ENCODE measurements at places on chromosomes 7 and 10.

GRCh38 chr10:124409696-124410095, 9.0 kb downstream of the OAT start:
- no peak for DNase-seq

GRCh38 chr10:13633689-13634088, 46.9 kb downstream of the PRPF18 start:
- no peak for DNase-seq

DNA sequence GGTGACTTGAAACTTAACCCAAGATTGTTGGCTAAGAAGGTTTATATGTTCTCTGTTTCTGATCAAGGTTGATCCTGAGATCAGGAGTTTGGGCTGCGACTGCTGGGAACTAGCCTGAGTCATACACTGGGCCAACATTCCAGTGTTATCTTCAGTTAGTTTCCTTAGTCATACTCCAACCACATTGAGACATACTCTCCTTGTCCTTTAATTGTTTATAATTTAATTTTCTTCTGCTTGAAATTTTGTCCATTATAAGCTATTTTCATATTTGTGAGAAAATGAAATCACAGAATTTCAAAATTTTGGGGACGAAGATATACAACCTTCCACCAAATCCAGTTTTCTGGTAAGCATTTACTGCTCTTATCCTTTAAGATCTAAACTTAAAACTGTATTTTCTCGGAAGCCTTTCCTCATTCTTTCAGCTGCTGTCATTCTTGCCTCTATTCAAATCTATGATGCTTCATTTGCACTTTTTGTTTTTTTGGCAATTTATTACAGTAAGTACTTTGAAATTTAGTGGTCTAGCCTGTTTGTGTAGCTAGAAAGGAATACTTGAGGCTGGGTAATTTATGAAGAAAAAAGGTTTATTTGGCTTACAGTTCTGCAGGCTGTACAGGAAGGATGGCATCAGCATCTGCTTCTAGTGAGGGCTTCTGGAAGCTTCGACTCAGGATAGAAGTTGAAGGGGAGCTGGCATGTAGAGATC, 63.4 kb upstream of the POT1 start:
- no peak for DNase-seq

DNA sequence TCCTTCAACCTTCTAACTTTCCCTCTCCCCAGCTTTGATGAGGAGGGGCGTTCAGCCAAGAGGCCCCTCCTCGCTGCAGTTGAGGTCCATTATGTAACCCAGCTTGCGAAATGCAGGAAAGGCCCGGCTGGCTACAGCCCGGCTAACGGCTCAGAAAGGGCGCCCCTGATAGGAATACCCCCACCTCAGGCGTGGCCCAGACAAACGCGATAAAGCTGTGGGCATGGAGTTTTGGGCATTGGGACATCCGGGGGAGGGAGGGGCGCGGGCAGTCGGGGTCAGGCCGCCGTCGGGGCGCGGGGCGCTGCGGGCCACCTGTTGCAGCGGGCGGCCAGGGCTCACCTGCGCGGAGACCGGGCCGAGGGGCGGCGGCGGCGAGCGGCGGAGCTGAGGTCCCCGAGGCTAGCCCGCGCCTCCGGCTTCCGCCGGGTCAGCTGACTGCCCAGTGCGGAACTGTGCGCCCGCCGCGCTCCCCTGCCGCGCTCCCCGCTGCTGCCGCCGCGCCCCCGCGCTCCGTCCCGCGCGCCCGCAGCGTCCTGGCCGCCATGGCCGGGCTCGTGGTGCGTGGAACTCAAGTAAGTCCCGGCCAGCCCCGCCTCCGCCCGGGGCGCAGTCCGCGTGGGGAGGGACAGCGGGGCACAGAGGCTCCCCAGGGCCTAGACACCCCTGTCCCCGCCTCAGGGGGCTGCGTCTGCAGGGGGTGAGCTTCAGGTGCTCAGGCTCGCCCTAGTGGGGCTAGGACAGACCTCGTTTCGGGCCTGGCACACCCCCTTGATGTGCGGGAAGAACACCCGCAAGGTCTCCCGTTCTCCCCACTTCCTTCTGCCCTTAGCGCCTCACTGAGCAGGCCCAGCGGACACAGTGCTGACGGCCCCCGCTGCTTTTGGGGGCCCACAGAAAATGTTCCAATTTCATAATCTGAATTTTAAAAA, at the start of gene LRMDA:
LRMDA (plus strand) TSS at position 445 of the 932 bp plus-strand sequence.
- DNase-seq = no peak

- DNase-seq = no peak
These were observed 144.5 kb upstream of the PTN start for GRCh38 chr7:137488038-137488437.

DNA sequence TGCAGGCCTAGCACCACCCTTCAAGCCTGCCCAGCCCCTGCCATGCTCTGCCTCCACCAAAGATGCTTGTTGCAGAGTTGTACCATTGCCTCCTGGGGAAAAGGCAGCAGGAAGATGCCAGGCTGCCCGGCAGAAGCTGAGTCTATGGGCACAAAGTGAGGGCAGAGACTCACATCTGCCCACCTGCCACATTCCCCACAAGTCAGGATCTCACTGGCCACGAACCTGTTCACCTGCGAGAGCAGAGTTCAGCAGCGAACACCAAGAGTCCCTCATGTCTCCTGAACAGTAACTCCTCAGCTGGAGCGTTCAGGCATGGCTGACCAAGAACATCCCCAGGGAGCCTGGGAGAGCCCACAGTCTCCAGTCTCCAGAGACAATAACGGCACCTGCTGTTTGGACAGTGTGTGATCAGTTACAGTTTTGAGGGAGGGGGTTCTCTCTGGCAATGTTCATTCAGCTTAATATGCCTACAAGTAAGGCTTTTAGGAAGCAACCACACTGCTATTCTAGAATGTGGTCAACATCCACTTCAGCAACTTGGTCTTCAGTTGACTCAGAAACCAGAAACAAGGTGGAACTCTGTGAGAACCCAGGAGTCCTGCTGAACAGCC, 78.5 kb downstream of the GRID1 start:
- no peak for DNase-seq

- DNase-seq = no peak
These were observed 20.2 kb downstream of the PLPP4 start for GRCh38 chr10:120477021-120477742.

DNA sequence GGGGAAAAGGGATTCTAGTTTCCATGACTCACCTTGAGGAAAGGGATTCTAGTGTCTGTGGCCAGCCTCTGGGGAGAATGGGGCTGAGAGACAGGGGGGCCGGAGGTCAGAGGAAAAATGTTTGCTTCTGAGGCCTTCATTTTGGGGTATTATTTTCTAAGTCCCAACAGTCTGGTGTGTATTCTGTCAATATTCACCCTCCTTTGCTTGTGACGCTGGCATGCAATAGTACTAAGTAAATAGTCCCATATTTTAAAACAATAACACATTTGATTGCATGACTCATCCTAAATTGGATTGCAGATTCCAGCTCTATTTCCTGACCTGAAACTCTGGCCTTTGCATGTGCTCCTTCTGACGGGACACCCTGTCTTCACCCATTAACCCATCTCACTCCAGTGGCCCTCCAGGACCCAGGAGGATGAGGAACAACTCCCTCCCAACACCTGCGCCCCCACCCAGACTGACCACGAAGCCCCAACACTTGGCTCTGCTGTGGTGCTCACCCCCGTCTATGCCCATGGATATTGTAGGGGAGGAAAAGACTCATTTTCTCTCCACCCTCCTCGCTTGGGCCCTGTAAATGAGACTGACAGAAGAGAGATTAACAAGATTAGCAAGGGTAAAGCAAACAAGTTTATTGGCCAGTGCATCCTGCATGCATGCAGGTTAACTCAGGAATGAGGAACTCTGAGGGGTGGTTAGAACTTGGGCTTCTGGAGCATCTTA, 495.6 kb upstream of the KLF6 start:
- no peak for DNase-seq

GRCh38 chr7:73900286-73900685, 39.3 kb downstream of the TMEM270 start:
- no peak for DNase-seq

GRCh38 chr10:14328881-14329672, 1.6 kb downstream of the FRMD4A start:
- DNase-seq = no peak

- DNase-seq = no peak
These were observed 22.6 kb upstream of the OGDHL start for GRCh38 chr10:49784681-49785080.
